ENCODE measurements at places on chromosomes 11 and 22.
A peak's percentile ranks its signal among the peaks of the same experiment; 100 is the strongest.

GRCh38 chr11:112975493-112975892 lies 14.3 kb downstream of the NCAM1 start:
- DNase-seq = no peak

- DNase-seq = no peak
These were observed 372.1 kb downstream of the MN1 start for GRCh38 chr22:27429476-27429875.

DNA sequence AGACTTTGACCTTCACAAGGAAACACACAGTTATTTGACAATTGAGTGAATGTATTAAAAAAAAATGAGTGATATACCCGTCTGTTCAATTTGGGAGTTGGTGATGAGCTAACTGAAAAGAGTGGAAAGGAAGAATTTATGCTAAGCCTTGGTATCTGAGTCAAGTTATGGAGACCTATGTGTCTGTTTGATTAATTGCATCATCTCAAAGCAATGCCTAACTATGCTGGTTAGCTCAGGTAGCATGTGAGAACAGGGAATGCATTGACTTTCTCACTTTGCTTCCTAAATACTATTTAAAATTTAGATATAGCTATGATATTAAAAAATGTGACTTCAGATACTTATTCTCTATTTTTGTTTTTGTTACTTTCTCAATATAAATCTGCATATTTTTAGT lies 110.5 kb downstream of the DDX10 start:
- DNase-seq = no peak

DNA sequence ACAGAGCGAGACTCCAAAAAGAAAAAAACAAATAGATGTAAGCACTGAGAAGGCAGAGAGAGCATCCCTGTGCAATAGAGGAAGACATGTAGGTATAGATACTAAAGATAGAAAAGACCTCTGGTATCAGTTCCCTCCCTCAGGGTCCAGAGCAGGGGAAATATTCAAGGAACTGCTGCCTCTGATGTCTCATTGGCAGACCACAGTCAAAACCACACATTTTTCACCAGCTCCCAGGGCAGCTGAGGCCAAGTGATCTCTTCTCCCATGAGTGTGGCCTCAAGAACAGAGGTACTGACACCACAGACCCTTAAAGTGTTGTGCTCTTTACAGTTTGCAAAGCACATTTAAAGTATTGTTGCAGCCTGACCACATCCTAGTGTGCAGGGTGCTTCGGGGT lies 288.5 kb downstream of the NTM start:
- DNase-seq = no peak

DNA sequence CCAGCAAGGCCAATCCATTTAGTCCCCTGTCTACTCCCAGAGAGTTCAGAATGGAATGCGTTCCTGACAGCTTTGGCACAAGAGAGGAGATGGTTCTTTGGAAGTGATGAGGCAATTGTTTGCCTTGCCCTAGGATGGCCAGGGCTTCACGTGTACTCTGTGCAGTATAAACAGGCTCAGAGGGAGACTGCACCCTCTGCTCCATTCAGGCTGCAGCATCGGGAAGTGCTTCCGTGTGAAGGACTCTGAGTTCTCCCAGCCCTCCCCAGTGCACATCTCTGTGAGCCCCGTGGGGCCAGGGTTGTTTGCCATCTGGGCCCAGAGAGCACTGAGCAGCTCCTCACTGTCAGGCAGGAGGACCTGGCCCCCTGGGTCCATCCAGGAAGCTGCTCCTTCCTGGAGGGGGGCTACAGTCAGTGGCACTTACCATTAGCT lies 215.3 kb upstream of the TBCEL start:
- no peak for DNase-seq

- peak; percentile 39 for DNase-seq
These were observed 347 bp downstream of the MN1 start for GRCh38 chr22:27801202-27801615.
